ENCODE measurements at places on chromosomes 3 and 15. TPM values are rescaled to one million over a fixed set of nuclear protein-coding genes. Genes with fewer than 3 reads are reported as not detected.

Gene HOMER2
- 9.4 TPM for total RNA-seq

Gene GOLGA8K
- 0.23 TPM for total RNA-seq

Gene EPB42
- total RNA-seq, result not detected

Gene FEZF2
- total RNA-seq, result not detected

Gene ZNF80
- not detected for total RNA-seq

Gene SLC27A2
- not detected for total RNA-seq

Gene CYP8B1
- not detected for total RNA-seq

Gene RLBP1
- not detected for total RNA-seq

Gene TIMP4
- 3.4 TPM for total RNA-seq

Gene SLC12A1
- not detected for total RNA-seq

Gene BTLA
- not detected for total RNA-seq

Gene SGO1
- total RNA-seq, result 1.7 TPM

Gene FBXW12
- total RNA-seq, result not detected

Gene ROBO2
- total RNA-seq, result 4.9 TPM

Gene LRCH3
- 63.3 TPM for total RNA-seq

Data from smooth muscle cell of the coronary artery (primary cell).